ENCODE measurements at places on chromosomes 2 and 18.

DNA sequence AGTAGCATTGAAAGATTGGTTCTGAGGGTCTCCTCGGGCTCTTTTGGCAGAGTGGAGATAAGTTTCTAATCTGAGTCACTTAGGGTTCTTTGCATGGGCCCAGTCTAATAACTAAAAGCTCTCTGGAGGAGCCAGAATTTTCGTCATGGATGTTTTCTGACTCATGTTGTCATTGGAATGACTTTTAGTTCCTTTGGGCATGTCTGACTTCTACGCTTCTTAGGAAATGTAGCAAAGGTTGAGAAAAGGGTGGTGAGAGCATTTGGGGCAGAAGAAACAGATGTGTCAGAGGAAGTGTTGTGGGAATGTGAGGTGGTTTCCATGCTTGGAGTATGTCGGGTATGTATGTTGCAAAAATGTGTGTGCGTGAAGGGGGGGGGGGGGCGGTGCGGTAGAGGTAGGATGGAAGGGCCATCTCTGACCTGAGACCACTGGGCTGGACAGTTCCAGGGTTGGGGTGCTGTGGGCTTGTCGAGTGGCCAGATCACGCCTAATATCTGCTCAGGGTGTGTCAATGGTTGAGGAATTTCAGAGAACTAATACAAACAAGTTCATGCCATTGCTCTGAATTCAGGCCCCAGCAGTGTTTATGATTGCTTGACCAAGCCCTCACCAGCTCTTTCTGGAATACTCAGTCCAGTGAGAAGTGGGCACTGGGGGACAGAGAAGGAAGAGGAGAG, 26.9 kb downstream of the KLHL29 start:
- DNase-seq, result no peak

- no peak for DNase-seq
Measured at GRCh38 chr18:33866386-33866785, 288.4 kb downstream of the ASXL3 start.

DNA sequence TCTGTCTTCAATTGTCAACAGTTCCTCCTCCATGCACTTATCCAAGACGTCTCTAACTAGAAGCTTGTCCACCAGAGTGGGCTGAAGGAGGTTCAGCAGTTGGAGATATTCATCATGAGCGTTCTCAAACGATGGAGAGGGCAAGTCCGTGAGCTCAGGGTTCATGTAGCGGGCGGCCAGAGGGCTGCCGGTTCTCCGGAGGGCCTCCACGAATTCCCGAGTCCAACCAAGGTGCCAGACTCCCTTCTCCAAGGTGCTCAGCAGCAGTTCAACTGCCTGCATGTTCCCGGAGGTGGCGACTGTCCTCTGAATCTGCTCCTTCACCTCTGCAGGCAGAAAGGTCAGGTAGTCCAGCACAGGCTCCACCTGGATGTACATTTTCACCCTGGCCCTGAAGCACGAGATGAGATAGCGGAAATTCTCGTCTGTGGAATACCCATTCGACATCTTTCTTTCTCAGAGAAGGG, 590 bp downstream of the IFIH1 start:
- DNase-seq, result no peak

DNA sequence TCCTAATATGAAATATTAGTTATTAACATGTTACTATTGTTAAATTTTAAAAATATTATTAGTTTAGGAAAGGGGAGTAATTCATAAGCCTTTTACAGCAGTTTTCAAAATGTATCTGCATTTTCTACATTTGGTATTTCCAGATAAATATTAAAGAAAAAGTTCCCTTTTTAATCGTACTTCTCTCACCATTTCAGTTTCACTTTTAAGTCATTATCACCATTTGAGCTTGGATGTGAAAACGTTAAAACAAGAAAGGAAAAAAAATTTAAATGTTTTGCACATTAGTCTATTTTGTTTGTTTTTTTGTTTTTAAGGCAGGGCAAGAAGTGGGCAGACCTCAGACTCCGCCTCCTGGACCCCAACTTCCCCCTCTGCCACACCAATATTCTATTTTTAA, 3.3 kb upstream of the SRSF7 start:
- DNase-seq, result no peak

GRCh38 chr2:188292348-188293239, 920 bp downstream of the GULP1 start:
- no peak for DNase-seq

- no peak for DNase-seq
Measured at GRCh38 chr18:9901377-9901776, 12.4 kb upstream of the VAPA start.

All from stimulated activated CD4-positive, alpha-beta T cell treated with anti-CD3 and anti-CD28 coated beads, Interleukin-15, amount 100 ng/mL, for 48 hours (primary cell).